NCI-H1436 (cell line): ENCODE measurements at places on chromosomes 4 and X.

DNA sequence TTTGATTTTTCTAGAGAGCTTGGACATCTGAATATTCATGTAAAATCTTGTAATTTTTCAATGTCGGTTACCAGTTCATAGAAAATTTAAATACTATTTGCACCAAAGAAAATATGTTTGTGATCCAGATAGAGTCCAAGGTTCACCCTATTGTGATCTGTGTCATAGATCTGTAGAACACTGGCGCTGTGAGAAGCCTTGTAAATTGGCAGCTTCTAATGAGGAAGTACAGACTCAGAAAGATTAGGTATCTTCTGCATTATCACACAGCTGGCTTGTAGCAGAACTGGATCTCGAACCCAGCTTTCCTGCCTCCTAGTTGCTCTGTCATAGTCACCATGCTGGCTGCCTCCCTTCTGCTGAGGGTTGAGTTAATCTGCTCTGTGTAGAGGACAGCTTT is 106.5 kb upstream of the PAK3 start:
- no peak for DNase-seq

DNA sequence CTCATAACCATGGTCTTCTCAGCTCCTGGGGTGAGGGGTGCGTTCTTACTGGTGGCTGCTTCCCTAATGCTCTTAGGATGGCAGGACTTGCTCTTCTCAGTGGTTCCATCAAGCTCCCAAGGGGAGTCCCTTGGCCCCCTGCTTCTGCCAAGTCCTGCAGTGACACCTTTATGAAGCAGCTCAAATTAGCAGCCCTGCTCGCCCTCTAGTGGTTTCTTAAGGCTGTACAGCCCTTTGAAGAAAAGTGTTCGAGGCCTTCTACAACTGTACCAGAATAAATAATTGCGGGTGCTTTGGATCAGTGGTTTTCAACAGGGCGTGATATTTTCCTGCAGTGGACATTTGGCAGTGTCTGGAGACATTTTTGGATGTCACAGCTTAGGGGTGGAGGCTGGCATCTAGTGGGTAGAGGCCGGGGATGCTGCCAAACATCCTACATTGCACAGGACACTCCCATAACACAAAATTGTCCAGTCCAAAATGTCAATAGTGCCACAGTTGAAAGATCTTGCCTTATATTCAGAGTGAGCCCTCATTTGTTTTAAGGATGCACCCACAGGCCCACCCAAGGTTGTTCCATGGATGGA is 204.7 kb upstream of the S100G start:
- DNase-seq = no peak

DNA sequence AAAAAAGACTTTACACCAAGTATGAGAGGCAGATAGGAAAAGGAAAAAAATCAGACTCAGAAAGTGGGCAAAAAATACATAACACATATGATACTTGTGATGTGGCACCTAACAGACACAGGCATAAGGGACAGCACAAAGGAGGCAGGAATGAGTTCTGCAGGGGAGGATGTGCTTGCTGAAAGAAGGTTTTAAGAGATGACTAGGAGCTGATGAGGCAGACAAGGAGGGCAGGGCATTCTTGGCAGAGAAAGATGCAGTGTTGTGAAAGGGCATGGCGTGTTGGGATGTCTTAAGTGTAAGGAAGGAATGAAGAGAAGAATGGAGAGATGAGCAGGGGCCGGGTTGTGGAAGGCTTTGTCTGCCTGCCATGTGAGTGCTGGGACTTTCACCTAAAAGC is 49.7 kb upstream of the TMEM154 start:
- DNase-seq = no peak

- no peak for DNase-seq
Measured at GRCh38 chr4:10026485-10026884, 5.2 kb upstream of the SLC2A9 start.

GRCh38 chr4:73976217-73976616 is 5.6 kb downstream of the PF4 start:
- DNase-seq = no peak

- DNase-seq = no peak
Measured at GRCh38 chr4:165288639-165289422, 38.6 kb upstream of the MSMO1 start.

GRCh38 chr4:142815834-142816233 is 30.3 kb downstream of the INPP4B start:
- no peak for DNase-seq

- DNase-seq = peak; percentile 28
Measured at GRCh38 chr4:106238820-106239420, 77.1 kb downstream of the TBCK start.
